ENCODE measurements at places on chromosomes 3 and 15. TPM values are rescaled to one million over a fixed set of nuclear protein-coding genes. Genes with fewer than 3 reads are reported as not detected.

Gene ISLR
- 0.39 TPM for total RNA-seq

Gene MTMR10
- 23.7 TPM for total RNA-seq

Gene ROPN1
- total RNA-seq, result not detected

Gene TTLL13
- total RNA-seq, result not detected

Gene ANKRD63
- total RNA-seq, result not detected

Gene B4GALT4
- total RNA-seq, result 9.7 TPM

Gene RTP3
- total RNA-seq, result not detected

Gene RYR3
- not detected for total RNA-seq

Gene MESP1
- 1.5 TPM for total RNA-seq

Gene ISLR2
- total RNA-seq, result not detected

Gene COL8A1
- 187 TPM for total RNA-seq

Gene ZNF654
- total RNA-seq, result 12.7 TPM

Gene SST
- not detected for total RNA-seq

DNA sequence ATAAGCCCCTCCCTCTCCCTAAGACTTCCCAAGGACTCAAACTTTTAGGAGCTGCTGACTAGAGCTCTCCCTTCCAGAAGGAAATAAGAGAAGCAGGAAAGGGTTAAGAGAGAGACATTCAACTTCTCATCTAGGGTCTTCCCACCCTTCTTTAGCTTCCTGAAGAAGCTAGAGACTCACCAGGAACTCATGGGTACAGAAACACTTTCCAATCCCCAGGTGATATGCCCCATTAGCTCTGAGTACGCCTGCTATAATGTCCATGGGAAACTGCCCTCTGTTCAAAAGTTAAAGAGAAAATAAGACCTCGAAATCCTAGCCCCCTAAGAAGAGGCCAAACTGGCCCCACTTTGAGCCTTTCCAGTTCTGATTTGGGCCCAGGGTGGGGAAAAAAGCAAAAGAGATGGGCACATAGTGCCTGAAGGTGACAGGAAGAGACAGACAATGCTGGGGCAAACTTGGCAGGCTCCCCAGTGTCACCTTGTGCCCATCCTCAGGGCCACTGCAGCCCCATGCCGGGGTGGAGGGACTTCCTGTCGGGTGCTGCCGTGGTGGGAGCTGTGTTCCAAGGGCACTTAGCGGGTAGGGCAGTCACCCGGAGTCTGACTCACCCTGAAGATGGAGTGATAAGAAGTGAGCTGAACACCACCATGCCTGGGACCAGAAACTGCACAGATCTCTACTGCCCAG lies 29.5 kb downstream of the CCDC12 start:
- no peak for DNase-seq

DNA sequence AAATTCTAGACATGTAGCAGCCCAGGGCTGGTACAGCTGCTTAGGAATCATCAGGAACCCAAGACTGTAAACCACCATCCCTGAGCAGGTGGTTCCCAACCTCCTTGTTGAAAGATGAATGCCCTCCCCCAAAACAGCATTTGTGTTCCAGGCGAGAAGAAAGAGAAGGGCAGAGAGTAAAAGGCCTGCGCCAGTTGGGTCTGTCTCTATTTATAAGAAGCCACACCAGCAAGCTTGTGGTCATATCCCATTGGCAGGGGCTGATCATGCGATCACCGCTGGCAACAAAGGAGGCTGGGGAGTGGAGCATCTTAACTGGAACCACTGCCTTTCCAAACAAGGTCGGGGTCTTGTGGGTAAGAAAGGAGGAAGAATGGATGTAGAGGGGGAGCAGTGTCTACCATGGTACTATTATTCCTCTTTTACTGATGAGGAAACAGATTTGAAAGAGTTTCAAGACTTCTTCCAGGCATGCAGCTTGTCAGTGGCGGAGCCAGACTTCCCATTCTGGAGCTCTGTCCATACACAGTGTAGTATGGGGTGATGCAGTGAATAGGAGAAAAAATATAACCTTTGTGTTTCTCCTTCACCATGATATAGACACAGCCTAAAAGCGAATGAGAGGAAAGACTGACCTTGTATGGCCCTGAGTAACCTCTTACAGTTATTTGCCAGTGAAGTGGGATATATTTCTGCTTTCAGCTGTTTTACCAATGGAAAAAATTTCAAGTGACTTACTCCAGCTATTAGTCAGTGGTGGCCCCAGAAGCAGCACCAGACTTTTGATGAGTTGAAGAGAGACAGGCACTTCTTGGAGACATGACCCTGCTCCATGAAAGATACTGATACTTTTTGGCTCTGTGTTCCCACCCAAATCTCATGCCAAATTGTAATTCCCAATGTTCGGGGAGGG lies 222.6 kb downstream of the ABHD5 start:
- no peak for DNase-seq

GRCh38 chr15:75081150-75081549 lies 57.8 kb downstream of the PPCDC start:
- no peak for DNase-seq

DNA sequence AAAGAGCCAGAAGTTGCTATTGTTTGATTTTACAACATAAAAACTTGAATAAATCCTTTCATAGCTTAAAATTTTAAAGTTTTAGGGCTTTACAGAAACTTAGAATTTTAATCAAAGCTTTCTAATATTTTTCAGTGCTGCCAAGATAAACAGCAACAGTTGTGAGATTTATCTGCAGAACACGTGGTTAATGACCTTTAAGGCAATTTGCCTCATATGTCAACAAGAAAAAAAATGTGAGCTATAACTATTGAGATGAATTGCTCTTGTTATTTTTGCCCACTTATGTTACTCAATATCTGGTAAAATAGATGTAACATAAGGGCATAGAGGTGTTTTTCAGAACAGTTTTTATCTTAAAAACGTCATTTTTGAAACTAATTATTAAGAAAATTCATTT lies 96.7 kb upstream of the NECTIN3 start:
- DNase-seq, result no peak

DNA sequence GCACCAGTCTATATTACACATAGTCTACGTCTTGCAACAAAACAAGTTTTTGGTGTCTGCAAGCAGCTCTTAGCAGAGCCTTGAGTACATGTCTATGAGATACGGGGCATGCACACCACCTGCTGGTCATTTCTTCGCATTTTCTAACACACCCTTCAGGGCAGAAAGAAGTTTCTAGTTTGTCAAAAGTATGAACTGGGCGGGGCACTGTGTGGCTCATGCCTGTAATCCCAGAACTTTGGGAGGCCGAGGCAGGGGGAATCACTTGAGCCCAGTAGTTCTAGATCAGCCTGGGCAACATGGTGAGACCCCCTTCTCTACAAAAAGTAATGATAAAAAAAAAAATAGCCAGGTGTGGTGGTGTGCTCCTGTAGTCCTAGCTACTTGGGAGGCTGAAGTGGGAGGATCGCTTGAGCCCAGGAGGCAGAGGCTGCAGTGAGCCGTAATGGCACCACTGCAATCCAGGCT lies 64.2 kb upstream of the ARL8B start:
- peak; percentile 69 for DNase-seq

DNA sequence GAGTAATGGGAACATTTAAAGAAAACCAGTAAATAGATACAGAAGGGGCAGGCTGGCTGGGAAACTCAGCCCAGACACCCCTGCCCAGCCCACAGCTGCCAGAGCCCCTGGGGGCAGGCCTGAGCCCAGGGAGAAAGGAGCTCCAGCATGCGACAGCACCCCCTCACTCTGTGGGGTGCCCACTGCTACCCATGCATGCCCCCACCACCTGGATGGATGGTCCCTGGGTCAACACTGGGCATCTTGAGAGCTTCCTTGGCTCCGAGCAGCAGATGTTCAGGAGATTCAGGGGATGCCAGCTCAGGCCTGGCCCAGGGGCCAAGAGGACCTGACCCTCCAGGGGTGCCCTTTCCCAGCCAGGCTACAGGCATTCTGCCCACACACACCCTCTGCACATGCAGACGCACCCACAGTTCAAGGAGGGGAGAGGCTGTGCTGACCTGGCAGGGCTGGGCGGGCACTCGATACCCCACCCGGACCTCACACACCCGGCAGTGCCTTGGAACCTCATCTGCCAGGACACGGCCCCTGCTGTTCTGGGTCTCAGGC lies 31.5 kb downstream of the PTH1R start:
- DNase-seq, result no peak

- no peak for DNase-seq
These were observed 22.7 kb upstream of the EPHB3 start for GRCh38 chr3:184538666-184539431.

Measured in glomerular endothelial cell (primary cell).